ENCODE measurements at places on chromosomes 1 and 21.

DNA sequence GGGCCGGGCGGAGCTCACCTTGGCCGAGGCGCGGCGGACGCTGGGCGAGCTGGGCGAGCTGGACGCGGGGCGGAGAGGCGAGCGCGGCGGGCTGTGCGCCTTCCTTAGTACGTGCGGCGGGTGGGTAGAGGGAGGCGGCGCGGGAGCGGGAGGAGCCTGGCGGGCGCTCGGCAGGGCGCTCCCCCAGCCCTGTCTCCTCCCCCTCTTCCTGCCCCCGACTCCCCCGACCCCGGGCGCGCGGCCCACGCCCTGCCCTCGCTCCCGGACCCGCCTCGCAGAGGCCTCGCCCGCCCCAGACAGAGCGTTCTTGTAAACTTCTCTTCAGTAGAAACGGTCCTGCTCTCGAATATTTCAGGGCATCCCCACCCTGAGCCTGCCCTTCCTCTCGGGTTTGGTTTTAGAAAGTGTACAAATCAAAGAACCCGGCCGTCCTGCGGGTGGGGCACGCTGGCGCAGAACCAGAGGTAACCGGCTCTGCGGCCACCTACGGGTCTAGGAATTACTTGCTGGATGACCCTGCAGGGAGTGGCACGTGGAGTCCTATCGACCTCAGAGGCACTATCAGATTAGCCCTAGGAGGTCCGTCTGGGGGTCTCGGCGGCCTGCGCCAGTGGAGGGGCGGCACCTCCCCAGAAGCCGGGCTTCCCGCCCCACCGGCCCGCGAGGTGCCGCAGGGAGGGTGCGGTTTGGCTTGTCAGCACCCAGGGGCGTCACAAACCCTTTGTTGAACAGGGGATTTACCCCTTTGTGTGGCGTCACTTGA is at the start of gene S100A10:
S100A10 (minus strand) TSS at position 126 of the 763 bp plus-strand sequence. CDS start 7,629 bp downstream, outside the sequence.
- DNase-seq, result peak; percentile 80

- DNase-seq, result no peak
Measured at GRCh38 chr21:36551731-36552433, 72.0 kb upstream of the CLDN14 start.

- no peak for DNase-seq
Measured at GRCh38 chr1:206986885-206987284, 16.6 kb upstream of the FCAMR start.

GRCh38 chr1:27237112-27237511 is 2.7 kb downstream of the WDTC1 start:
- DNase-seq, result no peak

DNA sequence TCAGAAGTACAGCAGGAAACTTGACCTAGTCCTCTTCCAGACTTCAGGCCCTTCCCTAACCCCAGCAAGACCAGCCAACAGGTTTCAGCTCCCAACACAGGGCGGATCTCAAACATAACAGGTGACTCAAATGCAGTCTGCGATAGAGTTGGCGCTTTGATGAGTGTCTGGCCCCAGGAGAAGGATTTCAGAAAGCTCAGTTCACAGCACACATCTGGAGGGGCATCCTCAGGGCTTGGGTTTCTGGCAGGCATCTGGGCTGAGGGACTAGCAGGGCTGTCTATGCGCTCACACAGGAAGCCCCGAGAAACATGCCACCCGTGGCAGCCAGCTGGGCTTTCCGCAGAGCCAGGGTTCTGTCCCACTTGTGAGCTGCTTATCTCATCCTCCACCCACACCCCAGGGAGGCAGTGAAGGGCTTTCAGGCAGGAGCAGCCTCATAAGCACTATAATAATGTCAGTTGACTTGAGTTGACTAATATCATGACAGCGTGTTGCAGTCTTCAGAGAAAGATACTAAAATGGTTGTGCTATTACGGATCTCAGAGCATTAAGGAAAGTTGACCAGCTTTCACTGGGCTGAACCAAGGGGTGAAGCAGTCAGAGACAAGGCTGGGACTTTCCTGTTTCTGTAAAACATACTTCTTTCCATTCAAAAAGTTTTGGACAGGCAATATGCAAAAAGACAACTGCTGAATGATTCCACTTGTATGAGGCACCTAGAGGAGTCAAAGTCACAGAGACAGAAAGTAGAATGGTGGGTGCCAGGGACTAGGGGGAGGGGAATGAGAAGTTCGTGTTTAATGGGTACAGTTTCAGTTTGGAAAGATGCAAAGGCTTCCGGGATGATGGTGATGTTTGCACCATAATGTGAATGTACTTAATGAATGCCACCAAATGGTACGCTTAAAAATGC is 233.0 kb upstream of the IRF2BP2 start:
- peak; percentile 85 for DNase-seq

DNA sequence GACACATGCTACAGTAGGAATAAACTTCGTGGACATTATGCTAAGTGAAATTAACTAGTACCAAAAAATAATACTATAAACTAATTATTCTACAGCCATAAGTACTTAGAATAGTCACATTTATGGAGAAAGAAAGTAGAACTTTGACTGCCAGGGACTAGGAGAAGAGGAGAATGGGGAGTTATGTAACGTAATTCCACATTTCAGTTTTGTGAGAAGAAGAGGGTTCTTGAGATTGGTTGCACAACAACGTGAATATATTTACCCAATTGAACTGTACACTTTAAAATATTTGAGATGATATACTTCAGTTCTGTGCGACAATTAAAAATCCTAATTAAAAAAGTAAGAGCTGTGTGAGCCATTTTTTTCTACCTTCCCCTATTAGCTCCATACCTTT is 1412.9 kb downstream of the PLA2G4A start:
- DNase-seq, result no peak

GRCh38 chr1:56578963-56579875 is at the start of gene PLPP3:
PLPP3 (minus strand) TSS chr1:56579563; CDS start chr1:56579016, 547 bp downstream.
- DNase-seq, result peak; percentile 16

GRCh38 chr1:206684003-206684402 is 702 bp upstream of the MAPKAPK2 start:
- no peak for DNase-seq

DNA sequence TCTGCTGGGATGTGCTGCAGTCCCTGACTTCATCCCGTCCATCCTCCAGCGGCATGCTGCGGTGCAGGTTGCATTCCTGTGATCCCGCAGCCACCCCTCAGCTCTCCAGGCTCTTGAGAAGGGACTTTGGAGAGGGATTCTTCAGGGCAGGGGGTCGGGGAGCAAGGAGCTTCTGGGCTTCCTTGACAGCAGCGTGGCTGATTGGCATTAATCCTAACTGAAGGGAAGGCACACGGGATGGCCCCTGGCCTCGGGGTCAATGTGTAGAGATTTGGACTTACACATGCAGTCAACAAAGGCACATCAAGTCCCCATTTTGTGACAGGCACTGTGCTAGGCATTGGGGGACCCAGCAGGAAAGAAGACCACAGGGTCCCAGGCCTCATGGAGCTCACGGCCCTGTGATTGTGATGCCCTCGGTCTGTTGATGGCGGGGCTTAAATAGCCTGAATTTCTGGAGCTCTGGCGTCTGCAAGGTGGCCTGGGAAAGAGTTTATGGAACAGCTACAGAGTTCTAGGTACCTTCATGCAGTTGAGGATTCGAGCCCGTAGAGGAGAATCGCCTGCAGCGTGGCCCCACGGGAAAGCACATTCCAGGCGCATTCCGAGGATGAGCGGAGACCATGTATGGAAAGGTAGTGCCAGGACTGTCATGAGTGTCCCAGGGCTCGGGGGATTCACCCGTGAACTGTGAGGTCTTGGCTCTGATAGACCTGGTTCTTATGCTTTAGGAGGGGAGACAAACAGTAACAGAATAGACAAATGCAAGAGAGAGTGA is 20.1 kb downstream of the PSEN2 start:
- DNase-seq, result no peak
